ENCODE measurements at places on chromosomes 4 and X.

DNA sequence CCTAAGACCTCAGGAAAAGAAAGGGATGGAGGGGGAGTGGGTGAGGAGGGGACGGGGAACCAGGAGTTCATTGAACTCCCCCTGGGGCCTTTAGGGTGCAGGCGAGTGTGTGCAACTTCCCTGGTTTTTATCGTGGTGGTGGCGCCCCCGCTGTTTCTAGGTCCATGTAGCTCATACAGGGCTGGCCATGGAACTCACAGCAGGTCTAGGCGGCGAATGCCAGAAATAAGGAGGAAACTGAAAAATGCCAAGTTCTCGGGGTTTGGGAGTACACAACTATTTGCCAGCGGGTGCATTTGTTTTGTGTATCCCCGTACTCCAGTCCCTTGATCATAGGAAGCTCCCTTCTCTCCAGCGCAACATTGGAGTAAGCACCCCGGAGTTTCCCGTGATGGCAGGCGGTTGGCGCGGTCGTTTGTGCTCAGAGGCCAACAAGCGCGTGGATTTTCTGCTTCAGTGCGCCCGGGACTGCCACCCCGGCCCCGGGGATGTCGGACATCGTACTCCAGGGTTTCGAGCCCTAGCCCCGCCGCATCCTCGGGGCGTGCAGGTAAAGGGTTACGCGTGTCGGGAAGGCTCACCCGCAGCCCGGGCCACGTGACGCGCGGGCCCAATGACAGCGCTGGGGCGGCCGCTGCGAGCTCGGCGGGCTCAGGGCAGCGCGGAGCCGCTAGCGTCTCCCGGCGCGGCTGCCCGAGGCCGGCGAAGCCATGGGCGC, 208.9 kb downstream of the NWD2 start:
- H3K4me1 ChIP-seq, result no peaks in the 10 kb centered on the region
- H3K27ac ChIP-seq, result no peak overlapping the region
- no peaks in the 10 kb centered on the region for H3K36me3 ChIP-seq
- peaks cover 15% of the 10 kb centered on the region for H3K27me3 ChIP-seq
- H3K4me3 ChIP-seq, result no peak overlapping the region

GRCh38 chr4:52103319-52103718, 52.2 kb downstream of the SPATA18 start:
- no peaks in the 10 kb centered on the region for H3K4me1 ChIP-seq
- H3K36me3 ChIP-seq, result no peaks in the 10 kb centered on the region
- DNase-seq, result peak; percentile 19
- no peak overlapping the region for H3K4me3 ChIP-seq

DNA sequence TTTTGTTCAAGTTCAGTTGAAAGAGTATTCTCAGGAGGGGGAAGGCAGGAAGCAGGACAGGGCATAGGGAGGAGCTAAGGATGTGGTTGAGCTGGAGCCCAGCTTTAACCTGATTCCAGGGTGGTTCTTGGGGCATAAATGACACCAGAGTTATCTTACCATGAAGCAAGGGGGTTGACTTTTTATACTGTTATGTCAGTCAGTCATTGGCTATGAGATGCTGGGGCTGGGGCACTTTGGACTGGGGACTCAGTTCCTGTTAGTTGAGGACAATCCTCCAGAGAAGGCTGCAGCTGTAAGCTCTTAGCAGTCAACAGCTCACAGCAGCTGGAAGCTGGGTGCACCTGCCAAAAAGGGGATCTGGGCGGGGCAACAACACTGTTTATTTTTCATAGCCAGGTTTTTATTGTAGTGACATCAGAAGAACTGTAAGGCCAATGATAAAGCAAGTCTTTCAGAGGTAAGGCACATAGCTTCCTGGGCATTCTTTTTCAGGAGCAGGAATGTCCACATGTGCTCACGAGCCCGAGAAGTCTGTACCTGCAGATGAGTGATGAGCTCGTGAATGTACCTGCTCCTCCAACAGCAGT, 78.5 kb downstream of the MID1IP1 start:
- H3K27me3 ChIP-seq, result no peaks in the 10 kb centered on the region
- H3K36me3 ChIP-seq, result no peaks in the 10 kb centered on the region
- no peak overlapping the region for H3K4me3 ChIP-seq
- no peak for DNase-seq
- no peaks in the 10 kb centered on the region for H3K4me1 ChIP-seq
- H3K27ac ChIP-seq, result no peak overlapping the region

- DNase-seq, result no peak
- H3K4me1 ChIP-seq, result no peaks in the 10 kb centered on the region
- no peak overlapping the region for H3K4me3 ChIP-seq
- no peaks in the 10 kb centered on the region for H3K36me3 ChIP-seq
Observed at GRCh38 chr4:138805736-138806135, 209.8 kb upstream of the NOCT start.

- no peaks in the 10 kb centered on the region for H3K4me1 ChIP-seq
Observed at GRCh38 chr4:12110627-12111026, 681.9 kb upstream of the HS3ST1 start.

DNA sequence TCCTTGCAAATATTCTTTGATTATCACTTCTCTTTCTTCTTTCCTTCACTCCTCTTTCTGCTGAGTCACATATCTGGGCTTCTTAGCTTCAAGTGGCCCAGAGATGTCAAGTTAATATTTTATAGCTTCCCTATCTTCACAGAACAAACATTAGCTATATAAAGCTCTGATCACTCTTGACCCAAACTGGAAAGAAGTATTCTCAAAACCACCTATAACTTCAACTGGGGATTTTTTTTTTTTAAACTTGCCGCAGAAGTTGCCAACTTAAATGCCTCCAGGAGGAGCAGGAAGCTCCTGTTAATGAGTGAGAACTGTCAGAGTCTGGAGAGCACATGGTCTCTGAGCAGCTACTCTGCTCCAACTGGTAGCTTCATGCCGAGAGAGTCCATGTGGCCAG, 233.3 kb upstream of the EDNRA start:
- H3K4me1 ChIP-seq, result no peaks in the 10 kb centered on the region
- H3K36me3 ChIP-seq, result no peaks in the 10 kb centered on the region
- DNase-seq, result no peak
- no peak overlapping the region for H3K27ac ChIP-seq
- H3K4me3 ChIP-seq, result no peak overlapping the region

DNA sequence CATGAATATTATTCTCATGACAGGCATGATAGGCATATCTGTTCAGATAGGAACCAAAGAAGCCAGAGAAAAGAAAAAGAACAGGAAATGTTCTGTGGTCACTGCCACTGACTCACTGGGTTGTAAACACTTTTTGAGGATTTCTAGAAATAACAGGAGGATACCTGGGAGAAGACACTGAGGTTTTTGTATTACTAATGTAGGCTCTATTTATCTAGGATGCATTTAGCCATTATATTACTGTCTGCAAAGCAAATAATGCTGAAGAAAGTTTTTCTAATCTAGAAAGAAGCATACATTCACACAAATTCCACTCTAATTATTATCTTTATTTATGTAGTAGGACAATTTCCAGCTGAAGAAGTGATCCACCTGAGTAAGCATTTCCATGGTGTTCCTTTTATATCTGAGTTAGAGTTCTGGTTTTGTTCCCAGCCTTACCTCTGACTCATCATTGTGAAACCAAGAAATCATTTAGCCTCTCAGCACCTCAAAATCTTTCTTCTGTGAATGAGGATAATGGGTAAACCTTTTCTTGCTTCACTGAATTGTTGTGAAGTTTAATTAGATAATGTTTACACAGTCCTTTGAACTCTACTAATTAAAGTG, 40.2 kb upstream of the EPGN start:
- H3K27me3 ChIP-seq, result no peaks in the 10 kb centered on the region
- no peaks in the 10 kb centered on the region for H3K36me3 ChIP-seq
- no peaks in the 10 kb centered on the region for H3K4me1 ChIP-seq
- peak; percentile 86 for DNase-seq
- no peak overlapping the region for H3K27ac ChIP-seq

GRCh38 chrX:17888421-17888820, 27.3 kb upstream of the RAI2 start:
- no peaks in the 10 kb centered on the region for H3K36me3 ChIP-seq
- H3K27ac ChIP-seq, result no peak overlapping the region
- no peaks in the 10 kb centered on the region for H3K4me1 ChIP-seq
- H3K4me3 ChIP-seq, result no peak overlapping the region
- H3K27me3 ChIP-seq, result no peaks in the 10 kb centered on the region
- no peak for DNase-seq

DNA sequence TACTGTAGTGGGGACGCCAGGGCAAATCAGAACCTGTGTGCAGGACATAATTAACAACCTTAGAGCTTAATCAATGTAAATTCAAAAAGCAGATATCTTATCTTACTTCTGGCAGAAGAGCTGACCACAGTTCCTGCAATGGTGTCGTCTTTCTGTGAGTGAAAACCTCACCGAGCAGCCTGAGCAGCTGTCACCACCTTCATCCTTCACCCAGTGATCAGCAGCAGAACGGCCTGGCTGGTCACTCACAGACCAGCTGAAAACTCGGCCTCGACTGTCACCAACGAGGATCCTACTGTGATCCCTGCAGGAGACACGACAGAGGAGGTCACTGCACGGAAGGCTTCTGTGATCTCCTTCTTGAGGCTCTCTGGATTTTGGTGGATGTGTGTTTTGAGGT, 94.2 kb downstream of the CDS1 start:
- peaks cover 6% of the 10 kb centered on the region for H3K4me1 ChIP-seq
- H3K27ac ChIP-seq, result no peak overlapping the region
- DNase-seq, result no peak
- H3K27me3 ChIP-seq, result no peaks in the 10 kb centered on the region

- H3K27me3 ChIP-seq, result no peaks in the 10 kb centered on the region
- no peaks in the 10 kb centered on the region for H3K36me3 ChIP-seq
- no peaks in the 10 kb centered on the region for H3K4me1 ChIP-seq
- H3K27ac ChIP-seq, result no peak overlapping the region
Observed at GRCh38 chr4:11446155-11446811, 17.6 kb upstream of the HS3ST1 start.

DNA sequence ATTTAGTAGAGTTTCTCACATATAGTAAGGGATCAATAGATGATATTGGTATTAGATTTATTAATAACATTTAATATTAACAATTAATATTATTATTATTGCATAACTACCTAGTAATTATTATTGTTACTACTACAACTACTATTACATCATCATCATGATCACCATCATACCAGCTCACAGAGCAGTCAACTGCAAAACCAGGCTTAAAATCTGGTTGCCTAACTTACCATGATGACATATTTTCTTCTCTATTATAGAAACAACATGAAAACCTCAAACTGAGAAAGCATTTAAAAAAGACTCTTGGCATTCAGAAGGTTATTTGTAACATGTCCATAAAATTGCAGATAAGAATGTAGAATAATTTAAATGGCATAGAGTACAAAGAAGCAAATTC, 247.0 kb upstream of the TTC29 start:
- no peaks in the 10 kb centered on the region for H3K27me3 ChIP-seq
- no peaks in the 10 kb centered on the region for H3K36me3 ChIP-seq
- no peak overlapping the region for H3K27ac ChIP-seq
- no peak overlapping the region for H3K4me3 ChIP-seq
- no peaks in the 10 kb centered on the region for H3K4me1 ChIP-seq
- peak; percentile 9 for DNase-seq

DNA sequence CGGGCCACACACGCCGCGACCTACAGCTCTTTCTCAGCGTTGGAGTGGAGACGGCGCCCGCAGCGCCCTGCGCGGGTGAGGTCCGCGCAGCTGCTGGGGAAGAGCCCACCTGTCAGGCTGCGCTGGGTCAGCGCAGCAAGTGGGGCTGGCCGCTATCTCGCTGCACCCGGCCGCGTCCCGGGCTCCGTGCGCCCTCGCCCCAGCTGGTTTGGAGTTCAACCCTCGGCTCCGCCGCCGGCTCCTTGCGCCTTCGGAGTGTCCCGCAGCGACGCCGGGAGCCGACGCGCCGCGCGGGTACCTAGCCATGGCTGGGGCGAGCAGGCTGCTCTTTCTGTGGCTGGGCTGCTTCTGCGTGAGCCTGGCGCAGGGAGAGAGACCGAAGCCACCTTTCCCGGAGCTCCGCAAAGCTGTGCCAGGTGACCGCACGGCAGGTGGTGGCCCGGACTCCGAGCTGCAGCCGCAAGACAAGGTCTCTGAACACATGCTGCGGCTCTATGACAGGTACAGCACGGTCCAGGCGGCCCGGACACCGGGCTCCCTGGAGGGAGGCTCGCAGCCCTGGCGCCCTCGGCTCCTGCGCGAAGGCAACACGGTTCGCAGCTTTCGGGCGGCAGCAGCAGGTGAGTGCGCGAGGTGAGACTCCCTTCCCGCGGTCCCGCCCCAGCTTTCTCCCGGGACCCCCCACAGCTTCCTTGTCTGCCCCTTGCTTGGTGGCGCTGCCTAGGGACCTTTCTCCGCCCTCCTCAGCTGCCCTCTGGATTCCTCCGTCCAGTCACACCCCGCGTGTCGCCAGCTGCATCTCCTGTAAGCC, 678 bp downstream of the BMP3 start:
- no peak overlapping the region for H3K27ac ChIP-seq
- peak; percentile 20 for DNase-seq
- H3K36me3 ChIP-seq, result no peaks in the 10 kb centered on the region
- peaks cover 26% of the 10 kb centered on the region for H3K27me3 ChIP-seq
- H3K4me3 ChIP-seq, result peak overlapping the region; percentile 52

DNA sequence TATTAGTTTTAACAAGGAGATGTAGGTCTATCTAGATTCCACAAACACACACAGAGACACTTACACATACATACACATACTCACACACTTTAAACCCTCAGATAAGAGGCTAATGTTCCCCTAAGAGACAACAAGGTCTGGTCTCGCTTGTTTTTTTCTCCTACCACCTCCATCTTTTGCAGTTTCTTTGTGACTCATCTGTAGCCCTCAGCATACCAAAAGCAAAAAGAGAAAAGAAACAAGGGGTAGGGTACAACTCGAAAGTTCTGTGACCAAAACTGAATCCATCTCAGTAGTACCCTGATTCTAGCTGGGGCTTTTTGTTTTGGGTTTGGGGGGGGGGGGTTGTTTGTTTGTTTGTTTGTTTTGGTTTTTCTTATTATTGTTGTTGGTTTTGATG, 12.2 kb upstream of the EXOSC9 start:
- no peak overlapping the region for H3K4me3 ChIP-seq
- peak; percentile 34 for DNase-seq
- no peaks in the 10 kb centered on the region for H3K27me3 ChIP-seq
- no peaks in the 10 kb centered on the region for H3K36me3 ChIP-seq

- H3K27me3 ChIP-seq, result no peaks in the 10 kb centered on the region
- H3K27ac ChIP-seq, result no peak overlapping the region
Observed at GRCh38 chr4:42554072-42554471, 102.8 kb downstream of the ATP8A1 start.

GRCh38 chr4:42397635-42398170, 415 bp downstream of the SHISA3 start:
- no peaks in the 10 kb centered on the region for H3K4me1 ChIP-seq
- no peak for DNase-seq
- peaks cover 17% of the 10 kb centered on the region for H3K27me3 ChIP-seq
- H3K27ac ChIP-seq, result no peak overlapping the region

DNA sequence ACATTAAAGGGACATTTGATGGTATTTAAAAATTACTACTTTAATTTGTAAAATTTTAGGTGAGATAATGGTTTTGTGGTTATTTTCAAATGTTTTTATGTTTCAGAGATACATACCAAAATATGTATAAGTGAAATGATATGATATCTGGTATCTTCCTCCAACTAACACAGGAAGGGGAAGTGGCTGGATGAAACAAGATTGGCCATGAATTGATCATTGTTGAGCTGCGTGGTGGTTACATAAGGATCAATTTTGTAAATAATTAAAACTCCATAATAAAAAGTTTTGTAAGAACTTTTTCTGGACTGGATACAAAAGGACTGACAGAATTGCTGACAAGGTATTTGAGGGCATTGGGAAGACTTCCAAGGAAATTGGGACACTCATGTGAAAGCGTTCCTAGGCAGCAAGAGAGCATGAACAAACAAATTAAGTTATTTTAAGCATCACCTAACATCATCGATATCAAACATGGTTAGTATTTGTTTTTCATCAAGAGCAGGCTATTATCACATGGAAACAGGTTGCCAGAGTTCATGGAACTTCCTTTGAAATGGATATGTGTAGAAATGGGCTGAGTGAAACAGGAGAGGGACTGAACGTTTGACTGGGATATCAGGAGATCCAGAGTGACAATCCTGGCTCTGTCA, 4.4 kb upstream of the PGM2 start:
- no peaks in the 10 kb centered on the region for H3K4me1 ChIP-seq
- DNase-seq, result peak; percentile 9

Measured in fibroblast of lung (primary cell).